ENCODE measurements at places on chromosomes 3 and 15.

- DNase-seq: no peak
Observed at GRCh38 chr3:126683069-126683468, 21.0 kb upstream of the CHCHD6 start.

DNA sequence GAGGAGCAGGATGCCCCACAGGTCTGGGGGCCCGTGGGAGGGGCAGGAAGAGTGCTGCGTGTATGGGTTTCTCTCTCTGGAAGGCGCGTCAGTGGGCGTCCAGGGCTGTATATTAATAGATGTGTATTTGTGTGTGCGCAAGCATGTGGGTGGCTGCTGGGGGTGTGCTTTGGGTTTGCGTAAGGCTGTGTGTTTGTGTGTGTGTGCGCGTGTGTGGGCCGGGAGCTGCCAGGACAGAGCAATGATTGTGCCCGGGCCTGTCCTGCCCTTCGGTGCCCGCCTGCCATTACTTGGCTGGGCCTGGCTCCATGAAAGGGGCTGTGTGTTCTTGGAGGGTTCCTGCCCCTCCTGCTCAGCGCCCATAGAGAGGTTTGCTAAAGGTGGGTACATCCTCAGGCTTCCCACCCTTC, 16.3 kb downstream of the CSPG4 start:
- DNase-seq: no peak

DNA sequence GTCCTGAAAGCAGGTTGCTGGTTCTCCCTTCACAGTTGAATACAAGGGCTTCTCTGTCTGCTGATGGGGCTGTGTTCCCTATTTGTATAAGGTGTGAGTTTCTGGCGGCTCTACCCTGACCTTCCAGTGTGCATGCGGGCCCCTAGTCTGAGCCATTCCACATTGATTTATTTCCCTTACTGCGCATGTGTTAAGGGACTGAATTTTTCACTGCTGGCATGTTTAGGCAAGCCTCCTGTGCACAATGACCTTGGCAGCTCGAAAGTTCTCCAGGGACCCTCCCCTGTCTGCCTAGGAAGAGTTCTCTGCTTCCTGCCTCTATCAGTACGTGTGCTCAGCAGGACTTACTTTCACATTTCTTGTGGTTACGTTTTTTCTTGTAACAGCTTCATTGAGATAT, 11.4 kb downstream of the TRAK1 start:
- DNase-seq: no peak

- DNase-seq: no peak
Observed at GRCh38 chr3:133329626-133330025, 70.2 kb upstream of the BFSP2 start.

GRCh38 chr15:67584157-67584556, 41.7 kb downstream of the MAP2K5 start:
- no peak for DNase-seq

- DNase-seq: no peak
Observed at GRCh38 chr3:184993394-184993793, 159.5 kb downstream of the C3orf70 start.

DNA sequence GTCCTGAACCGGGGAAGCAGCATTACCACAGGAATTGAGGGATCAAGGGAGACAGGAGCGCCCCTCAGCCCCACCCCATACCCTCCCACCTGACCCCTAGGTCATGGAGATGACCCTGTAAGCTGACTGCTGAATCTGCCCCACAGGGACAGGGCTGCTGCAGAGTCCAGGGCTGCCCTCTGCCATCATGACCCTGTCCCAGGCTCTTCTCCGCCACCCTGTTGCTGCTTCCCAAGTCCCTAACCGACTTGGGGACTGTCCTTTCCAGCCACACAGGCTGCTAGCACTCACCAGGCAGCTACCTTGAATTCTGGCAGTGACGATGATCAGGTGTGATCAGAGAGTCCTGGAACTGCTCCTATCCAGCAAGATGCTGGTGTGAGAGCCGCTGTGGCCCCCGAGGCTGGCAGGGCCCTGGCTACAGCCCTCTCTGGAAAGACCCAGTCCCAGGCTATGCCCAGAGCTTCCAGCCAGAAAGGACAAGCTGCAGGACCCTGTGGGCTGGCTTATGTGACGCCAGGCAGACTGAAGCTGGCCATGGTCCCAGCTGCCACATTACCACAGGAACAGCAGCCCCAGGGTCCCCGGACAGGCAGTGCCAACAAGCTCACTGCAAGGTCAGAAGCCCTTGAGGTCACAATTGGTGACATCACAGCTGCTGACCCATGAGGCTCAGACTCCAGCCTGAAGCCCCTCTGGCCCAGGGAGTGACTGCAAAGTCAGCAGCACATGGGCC, at the start of gene C3orf22:
C3orf22 (minus strand) TSS at position 597 of the 736 bp plus-strand sequence. CDS start 5,542 bp downstream, outside the sequence.
- DNase-seq: peak; percentile 13

All from activated T-cell treated with anti-CD3 and anti-CD28 coated beads, Interleukin-2, amount 50 U/mL, for 24 hours (primary cell).